Suppressor macrophage (primary cell): ENCODE measurements at places on chromosomes 16 and 17.

DNA sequence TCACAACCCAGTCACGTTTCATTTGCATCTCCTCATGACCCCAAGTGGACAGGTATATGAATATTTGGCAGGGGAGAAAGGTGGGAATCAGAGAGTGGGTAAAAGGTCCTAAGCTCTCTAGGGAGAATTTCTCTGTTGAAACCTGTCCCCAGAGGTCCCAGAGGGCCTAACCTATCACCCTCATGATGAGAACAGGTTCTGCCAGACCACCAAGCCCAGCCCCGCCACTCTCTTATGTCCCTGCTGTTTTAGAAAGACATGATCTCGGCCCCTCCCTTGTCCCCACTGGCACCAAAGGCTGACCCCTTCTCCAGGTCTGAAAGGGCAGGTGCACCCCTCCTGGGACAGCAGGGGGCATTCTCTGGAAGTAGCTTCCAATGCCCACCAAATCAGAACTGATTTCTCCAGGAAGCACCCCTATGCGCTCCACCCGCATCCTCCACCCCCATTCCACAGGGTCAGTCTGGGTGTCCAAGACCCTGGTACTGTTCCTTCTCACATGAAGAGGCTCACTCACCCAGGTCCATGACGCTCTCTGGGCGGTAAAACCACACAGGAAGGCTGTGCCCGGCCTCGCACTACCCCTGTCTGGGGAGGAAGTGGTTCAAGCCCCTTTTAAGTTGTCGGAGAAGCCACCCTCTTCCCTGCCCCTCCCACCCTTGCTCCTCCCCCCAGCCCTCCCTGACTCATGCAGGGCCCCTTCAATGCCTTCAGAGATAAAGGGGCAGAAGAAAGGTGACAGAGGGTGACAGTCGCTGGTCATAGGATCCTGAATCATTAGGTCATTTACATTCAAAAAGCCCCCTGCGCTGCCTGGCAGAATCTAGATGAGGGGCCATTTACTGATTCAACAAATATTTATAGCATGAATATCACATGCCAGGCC is at the start of gene CCR7:
TSS of gene CCR7 (minus strand) at position 590 of the 886 bp plus-strand sequence. CDS start at position 527, 63 bp downstream.
- no peak for DNase-seq

GRCh38 chr16:11413907-11414595 is 68.8 kb downstream of the RMI2 start:
- DNase-seq: no peak

GRCh38 chr17:38848557-38848891 is 5.0 kb downstream of the RPL23 start:
- DNase-seq: no peak

DNA sequence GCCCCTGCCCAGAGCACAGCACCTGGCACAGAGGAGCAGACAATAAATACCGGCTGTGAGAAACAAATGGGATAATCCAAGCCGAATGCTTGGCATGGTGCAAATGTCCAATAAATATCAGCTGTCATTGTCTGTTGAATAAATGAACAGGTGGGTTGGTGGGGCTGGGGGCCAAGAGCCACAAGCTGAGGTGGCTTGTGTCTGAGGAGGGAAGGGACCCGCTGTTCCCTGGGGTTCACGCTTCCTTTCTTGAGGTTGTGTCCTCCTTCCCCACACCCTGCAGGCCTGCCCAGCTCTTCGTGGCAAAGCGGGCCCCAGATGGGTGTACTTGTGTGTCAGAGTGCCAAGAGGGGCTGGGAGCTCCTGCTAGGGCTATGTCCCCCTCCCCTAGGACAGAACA is 38.6 kb downstream of the ARHGAP27 start:
- no peak for DNase-seq

- no peak for DNase-seq
These were observed 693 bp upstream of the HOXB4 start for GRCh38 chr17:48578616-48579470.

DNA sequence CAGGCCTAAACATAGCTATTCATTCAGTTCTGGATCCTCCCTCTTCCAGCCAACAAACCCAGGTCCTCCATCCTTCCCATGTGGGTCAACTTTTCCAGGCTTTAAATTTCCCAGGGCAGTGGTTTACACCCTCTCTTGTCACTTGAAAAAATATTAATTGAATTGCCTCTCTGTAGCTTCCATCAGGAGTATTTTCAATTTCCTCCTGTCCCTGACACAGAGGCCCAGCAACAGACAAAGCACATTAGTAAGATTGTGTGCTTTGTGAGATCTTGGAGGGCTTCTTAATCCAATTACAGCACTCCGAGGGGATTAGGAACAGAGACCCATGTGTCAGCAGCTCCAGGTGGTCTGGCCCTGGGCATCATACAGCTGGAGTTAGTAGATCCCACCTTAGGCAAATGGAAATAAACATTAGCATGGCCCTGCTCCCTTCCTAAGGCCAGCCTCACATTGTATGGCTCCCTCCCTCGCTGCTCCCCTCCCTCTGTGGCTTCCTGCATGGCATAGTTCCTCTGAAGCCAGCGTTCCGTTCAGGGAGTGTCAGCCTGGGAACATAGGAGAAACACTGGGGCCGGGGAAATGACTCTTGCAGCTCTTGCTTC is 132.7 kb upstream of the HSBP1 start:
- peak; percentile 18 for DNase-seq

- DNase-seq: peak; percentile 4
These were observed 12.7 kb downstream of the KRT12 start for GRCh38 chr17:40854175-40854814.

- no peak for DNase-seq
These were observed 31.5 kb downstream of the USP43 start for GRCh38 chr17:9676820-9677310.

DNA sequence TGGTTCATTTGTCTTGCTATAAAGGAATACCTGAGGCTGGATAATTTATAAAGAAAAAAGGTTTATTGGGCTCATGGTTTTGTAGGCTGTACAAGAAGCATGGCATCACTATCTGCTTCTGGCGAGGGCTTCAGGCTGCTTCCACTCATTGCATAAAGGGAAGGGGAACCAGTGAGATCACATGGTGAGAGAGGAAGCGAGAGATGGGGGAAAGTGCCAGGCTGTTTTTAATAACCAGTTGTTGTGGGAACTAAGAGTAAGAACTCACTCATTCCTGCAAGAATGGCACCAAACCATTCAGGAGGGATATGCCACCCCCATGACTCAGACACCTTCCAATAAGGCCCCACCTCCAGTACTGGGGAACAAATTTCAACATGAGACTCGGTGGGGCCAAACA is 24.3 kb downstream of the SPECC1 start:
- peak; percentile 67 for DNase-seq

- no peak for DNase-seq
These were observed 103.2 kb upstream of the SDK2 start for GRCh38 chr17:73747221-73748002.

DNA sequence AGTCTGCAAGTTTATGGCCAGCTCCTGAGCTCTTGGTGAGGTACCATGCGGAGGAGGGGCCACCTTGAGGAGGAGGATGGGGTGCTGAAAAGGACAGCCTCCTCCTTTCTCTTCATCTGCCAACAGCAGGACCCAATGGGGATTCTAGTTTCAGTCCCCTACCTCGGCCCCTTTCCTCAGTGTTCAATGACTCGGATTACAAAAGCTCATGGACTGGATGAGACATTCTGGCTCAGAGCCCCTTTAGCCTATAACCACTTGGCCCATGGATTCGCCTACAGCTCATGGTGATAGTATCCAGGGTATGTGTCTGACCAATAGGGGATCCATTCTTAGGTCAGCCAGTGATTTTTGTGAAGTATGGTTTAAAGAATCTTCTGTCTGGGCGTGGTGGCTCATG is 8.5 kb upstream of the PIK3R6 start:
- DNase-seq: peak; percentile 4

- DNase-seq: no peak
These were observed 4.5 kb downstream of the NXPH3 start for GRCh38 chr17:49580055-49580721.

DNA sequence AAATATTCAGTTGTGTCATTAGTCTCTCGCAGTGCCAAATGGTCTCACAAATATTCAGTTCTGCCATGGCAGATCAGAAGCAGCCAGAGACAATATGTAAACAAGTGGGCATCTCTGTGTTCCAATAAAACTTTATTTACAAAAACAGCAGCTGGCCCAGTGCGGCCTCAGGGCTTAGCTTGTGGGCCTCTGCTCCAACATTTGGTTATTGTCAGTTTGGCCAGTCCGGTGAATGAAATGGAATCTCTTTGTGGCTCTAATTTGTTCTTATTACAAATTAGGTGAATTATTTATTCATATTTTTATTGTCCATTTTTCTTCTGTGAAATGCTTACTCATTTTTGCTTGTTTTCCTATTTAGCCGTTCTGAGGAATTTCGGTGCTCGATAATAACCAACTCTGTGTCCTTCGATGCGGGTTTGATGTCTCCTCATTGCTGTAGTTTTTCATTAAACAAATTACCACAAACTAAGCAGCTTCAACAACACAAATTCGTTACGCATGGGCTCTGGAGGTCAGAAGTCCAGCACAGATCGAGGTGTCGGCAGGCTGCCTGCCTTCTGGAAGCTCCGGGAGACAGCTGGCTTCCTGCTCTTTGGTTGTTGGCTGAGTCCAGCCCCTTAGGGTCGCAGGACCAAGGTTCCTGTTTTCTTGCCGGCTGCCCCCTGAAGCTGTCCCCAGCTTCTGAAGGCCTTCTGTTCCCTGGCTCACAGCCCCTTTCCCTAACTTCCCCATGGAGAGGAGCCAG is 4.1 kb upstream of the SLC38A10 start:
- DNase-seq: no peak

GRCh38 chr17:46135126-46135812 is 58.0 kb downstream of the KANSL1 start:
- no peak for DNase-seq

DNA sequence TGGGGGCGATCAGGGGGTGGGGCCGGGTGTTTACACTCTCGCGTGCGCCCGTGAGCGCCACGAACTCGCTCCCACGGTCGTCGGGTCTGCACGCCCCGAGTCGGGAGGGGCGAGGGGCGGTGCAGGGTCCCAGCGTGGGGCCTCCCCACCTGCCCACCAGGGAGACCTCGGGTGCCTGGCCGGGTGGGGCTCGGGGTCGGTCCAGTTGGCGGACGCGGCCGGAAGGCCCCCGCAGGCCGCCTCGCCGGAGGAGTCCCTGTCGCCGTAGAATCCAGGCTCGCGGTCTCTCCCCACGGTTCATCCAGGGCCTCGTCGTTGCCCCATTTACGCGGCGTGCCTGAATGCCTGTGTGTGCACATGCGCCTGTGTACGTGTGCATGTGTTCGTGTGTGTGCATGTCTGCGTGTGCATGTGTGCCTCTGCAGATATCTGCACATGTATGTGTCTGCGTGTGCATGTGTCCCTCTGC is 510 bp upstream of the RAB40B start:
- DNase-seq: no peak

DNA sequence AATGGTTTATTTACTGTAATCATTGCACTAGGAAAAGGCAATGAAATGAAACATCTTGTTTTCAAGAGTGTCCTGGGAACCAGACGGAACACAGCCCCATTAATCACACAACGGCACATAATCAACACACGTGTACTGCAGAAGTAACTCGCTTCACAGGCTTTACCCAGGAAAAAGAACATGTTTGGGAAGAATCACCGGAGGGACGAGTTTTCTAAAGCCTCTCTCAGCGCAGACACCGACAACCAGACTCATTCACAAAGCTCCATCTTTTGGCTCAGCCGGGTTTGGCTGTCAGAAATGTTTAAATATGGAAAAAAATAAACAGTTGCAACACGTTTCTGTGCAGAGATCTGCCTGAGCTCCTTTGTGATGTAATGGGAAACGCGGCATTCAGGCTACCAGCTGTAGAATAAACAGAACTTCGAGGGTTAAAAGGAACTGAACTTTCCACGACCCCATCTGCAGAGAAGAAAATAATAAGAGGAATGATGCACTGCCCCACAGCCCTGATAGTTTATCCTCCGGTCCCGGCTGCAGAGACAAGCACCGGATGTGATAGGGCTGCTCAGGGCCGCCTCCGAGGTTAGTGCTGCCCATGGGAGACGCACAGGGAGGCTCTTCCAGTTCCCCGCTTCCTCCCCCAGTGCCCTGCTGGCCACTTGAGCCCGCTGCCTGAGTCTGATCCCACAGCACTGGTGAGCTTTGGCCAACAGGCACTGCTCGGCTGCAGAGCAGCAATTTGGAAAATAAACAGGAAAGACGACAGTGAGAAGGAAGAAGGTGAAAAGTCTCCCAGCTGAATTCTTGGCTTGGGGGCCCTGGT is 119.8 kb downstream of the HIC1 start:
- DNase-seq: peak; percentile 38

DNA sequence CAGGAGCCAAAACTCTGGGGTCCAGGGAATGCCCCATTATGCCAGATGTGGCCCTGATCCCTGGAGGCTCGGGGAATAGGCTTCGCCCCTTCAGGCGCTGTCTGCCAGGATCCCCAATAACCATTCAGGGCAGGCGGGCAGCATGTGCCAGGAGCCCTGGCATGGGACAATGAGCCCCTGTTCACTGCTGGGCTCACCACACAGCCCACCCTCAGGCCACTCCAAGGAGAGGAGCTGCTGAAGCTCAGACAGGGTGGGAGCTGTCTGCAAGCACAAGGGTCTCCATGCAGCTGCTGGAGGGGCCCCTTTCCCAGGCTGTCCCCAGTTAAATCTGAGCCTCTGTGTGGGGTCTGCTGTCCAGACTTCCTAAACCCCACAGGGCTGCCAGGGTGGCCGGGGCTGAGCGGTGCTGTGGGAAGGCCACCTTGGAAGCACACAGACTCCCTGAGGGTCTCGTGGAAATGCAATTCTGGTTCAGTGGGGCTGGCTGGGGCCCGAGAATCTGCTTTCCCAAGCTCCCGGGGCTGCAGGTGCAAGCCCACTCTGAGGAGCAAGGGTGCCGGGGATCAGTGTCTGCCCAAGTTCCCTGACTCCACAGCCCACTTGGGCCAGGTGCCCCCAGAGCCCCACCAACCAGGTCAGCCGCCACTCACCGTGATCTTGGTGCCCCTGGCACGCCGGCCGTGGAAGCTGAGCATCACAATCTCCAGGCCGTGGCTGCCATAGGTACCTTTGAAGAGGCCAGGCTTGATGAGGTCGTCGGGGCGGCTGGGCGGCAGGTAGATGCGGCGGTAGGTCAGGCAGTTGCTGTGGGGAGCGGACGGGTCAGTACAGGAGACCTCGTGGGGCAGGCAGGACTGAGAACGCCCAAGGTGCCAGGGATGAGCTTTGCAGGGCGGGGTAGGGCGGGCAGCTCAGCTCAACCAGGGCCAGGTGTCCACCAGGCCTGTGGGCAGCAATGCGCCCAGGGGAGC is 17.7 kb upstream of the C16orf95 start:
- DNase-seq: no peak

GRCh38 chr17:1616101-1616500 is 12.5 kb downstream of the SLC43A2 start:
- DNase-seq: no peak

DNA sequence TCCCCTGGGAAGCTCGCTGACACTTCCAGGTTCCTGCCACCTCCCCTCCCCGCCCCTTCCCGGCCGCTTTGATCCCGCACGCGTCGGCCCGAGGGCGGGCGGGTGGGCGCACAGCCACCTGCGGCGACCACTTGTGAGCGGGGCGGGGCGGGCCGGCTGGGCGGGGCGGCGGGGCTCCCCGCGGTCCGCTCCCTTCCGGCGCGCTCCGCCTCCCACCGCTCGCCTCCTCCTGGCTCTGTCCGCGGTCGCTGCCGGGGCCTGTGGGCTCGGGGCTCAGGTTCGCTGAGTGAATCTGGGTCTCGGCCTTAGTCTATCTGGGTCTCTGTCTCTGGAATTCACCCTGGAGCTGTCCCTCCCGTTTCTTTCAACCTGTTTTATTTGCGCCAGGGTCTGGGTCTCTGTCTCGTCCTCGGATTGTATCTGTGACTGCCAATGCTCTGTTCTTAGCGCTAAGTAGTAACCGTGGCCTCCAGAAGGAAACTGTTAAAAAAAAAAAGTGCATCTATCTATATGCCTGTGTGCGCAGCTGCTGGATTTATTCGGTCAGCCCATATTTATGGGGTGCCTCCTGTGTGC is 2.7 kb upstream of the HES7 start:
- DNase-seq: peak; percentile 29

- peak; percentile 63 for DNase-seq
These were observed 308.2 kb downstream of the XYLT1 start for GRCh38 chr16:17162560-17162959.
